Cortex of kidney (tissue), 1 donor: ENCODE measurements at places on chromosomes 7 and 10.

DNA sequence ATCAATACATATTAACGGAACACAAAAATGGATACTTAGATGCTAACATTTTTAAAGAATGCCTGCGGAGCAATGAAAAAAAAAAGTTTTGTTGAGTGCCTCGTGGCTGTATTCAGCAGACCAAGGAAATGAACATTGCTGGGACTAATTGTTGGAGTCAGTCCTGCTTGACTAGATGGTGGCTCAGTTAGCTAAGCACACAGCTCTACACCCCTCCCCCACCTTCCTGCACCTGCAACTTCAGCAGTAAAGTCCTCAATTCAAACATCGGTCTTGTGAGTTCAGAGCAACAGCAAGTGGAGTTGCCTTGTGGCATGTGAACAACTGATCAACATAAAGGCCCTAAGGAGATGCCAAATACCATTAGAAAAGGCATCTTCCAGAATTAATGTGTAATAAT is 326.0 kb upstream of the NPSR1 start:
- no peak for DNase-seq

- DNase-seq: no peak
Measured at GRCh38 chr7:103717574-103717973, 271.6 kb upstream of the SLC26A5 start.

- no peak for DNase-seq
Measured at GRCh38 chr7:20793694-20794394, 7.2 kb upstream of the SP8 start.

DNA sequence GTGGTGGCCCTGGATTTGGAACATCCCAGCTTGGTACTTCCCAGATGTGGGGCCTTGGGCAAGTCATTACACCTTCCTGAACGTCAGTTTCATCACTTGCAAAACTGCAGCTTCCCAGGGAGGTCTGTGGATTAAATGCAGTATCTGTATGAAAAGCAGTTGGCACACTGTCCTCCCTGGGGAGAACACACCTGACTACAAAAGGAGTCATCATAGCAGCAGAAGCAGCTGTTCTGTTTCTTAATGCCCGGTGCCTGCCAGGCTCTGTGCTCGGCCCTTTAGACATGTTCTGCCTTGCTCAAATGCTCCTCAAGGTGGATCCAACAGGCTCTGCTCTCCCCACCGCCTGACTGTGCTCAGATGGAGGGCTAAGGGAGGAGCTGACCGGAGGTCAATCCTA is 31.0 kb downstream of the CDCA7L start:
- DNase-seq: no peak

- no peak for DNase-seq
Measured at GRCh38 chr7:46859963-46860475, 721.9 kb downstream of the TNS3 start.

DNA sequence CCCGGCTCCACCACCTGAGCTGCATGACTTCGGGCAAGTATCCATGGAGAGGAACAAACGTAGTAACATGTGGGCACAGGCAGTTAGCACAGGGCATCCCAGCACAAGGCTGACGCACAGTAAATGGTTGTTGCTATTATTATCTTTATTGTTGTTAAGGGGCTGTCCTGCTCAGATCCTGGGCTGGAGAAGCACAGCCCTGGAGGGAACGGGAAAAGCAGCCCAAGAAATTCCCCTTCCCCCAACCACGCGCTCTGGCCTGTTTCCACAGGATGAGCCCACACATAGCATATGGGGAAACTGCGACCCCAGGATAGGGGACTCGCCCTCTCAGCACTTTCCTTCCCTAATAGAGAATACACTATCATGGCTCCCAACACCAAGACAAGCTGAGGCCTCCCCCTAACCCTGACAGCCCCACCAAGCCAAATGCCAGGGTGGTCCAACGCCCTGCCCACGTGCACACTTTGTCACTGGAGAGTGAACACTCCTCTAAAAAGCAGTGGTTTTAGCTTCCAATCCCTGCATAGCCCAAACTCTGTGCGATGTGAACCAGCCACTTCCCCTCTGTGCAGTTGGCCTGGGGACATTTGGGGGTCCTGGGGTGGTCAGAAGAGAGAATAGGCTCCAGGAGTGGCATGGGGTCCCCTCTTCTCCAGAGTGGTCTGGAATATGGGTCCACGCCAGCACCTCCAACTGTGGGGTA is 11.0 kb downstream of the PSD start:
- DNase-seq: no peak

DNA sequence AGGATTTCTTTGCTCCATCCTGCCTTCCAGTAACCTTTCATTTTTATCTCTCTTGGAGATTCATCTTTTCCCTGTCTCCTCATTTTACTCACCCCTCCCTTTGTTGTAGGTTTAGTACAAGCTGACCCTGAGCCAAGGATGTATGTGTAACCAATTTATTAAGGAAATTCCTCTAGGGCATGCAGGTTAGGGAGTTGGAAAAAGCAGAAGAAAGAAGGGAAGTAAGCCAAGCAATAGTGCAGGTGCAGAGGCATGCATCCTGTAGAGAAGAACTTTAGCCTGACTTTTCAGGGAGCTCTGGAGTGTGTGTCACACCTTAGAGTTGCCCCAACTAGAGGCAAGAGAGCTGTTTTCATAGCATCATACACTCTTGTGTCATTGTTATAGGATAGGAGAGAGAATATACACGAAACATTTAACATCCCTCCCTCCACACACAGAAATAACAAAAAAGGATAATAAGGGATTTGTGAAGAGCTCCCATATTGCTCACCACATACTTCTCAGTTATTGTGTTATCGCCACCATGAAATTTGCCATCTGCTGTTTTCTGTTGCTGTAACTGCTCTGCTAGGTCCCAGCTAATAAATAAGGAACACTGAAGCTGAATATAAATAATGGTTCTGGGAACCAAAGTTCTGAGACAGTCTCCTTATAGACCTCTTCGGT is 21.8 kb upstream of the SEMA3C start:
- no peak for DNase-seq

DNA sequence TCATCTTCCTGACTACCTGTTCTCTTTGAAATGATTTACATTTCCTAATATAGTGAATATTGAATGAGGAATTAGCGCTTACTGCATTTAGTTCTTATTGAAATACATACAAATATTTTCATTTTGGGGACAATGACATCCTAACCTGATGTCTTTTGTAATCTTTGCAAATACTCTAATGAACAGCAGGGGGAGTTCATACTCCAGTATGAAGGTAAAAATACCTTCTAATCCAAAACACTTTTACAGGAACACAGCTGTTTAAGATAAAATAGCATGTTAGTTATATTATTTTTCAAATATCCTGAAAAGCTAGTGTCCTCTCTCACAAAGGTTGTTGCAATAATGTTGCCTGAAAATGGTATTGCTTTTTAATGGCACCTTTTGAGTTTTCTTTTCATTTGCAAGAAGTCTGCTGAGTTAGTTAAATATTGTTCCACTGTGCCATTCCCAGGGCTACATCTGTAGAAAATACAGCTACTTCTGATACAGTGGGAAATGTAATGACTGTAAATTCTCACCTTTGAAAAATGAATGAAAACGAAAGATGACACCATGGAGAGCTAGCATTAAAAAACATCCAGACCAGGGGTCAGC is 400.0 kb downstream of the PHF14 start:
- DNase-seq: no peak

GRCh38 chr10:84659497-84660439 is 331.4 kb downstream of the CCSER2 start:
- no peak for DNase-seq

- no peak for DNase-seq
Measured at GRCh38 chr7:30278849-30279652, 5.3 kb upstream of the ZNRF2 start.

- DNase-seq: no peak
Measured at GRCh38 chr7:70602117-70602516, 529.8 kb upstream of the GALNT17 start.
